Gastrocnemius medialis (tissue), 4 donors: ENCODE measurements at places on chromosomes 6 and 20. TPM values are rescaled to one million over a fixed set of nuclear protein-coding genes. Genes with fewer than 3 reads are reported as not detected.

DNA sequence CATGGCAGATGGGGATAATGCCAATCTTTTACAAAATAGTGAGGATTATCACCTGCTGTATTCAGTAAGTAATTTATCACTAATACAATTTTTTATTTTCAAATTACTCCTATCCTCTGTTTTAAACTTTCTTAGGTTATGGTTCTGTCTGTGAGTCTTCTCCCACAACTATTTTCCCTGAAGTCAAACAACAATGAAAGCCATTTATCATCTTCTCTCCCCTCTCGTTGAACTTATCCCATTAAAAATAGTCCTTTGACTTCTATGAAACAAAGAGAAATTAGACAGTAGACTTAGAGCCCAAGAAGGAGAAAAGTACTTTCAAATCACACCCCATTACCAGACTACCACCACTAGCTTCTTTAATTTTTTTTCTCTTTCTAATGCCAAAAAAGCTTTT, 147.7 kb downstream of the SIM1 start:
- no peaks in the 10 kb centered on the region for H3K27me3 ChIP-seq
- no peak for DNase-seq
- no peaks in the 10 kb centered on the region for H3K36me3 ChIP-seq
- H3K4me1 ChIP-seq: no peaks in the 10 kb centered on the region
- no peak overlapping the region for H3K27ac ChIP-seq

Gene RIPPLY2
- total RNA-seq: not detected

DNA sequence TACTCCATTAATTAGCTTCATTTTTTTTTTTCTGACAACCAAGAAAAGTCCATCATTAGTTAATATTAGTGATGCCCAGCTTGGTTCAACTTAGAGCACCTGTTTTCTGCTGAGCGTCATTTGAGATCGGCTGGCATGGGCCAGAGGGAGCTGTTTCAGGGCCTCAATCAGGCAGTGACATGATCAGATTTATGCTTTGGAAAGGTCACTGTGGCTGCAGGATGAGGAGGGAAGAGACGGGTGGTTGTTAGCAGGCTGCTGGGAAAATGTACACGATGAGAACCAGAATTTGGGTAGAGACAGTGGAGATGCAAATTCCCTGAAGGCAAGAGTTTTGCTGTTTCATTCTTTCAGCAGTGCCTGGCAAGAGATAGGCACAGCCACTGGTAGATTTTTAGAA, 4.4 kb upstream of the STX16 start:
- H3K36me3 ChIP-seq: no peaks in the 10 kb centered on the region
- DNase-seq: no peak
- H3K4me1 ChIP-seq: peaks cover 34% of the 10 kb centered on the region
- H3K27me3 ChIP-seq: no peaks in the 10 kb centered on the region

GRCh38 chr6:71509191-71510005, 220.8 kb downstream of the OGFRL1 start:
- H3K27ac ChIP-seq: no peak overlapping the region
- DNase-seq: no peak
- H3K4me3 ChIP-seq: no peak overlapping the region
- H3K27me3 ChIP-seq: no peaks in the 10 kb centered on the region
- H3K4me1 ChIP-seq: peaks cover 6% of the 10 kb centered on the region
- H3K36me3 ChIP-seq: no peaks in the 10 kb centered on the region

- H3K27ac ChIP-seq: no peak overlapping the region
- no peaks in the 10 kb centered on the region for H3K27me3 ChIP-seq
- H3K4me3 ChIP-seq: no peak overlapping the region
- no peaks in the 10 kb centered on the region for H3K36me3 ChIP-seq
- no peaks in the 10 kb centered on the region for H3K4me1 ChIP-seq
- DNase-seq: no peak
These were observed 212.1 kb downstream of the WDR27 start for GRCh38 chr6:169489563-169490245.

Gene ZC2HC1B
- not detected for total RNA-seq

Gene MROH8
- 4.4 TPM for total RNA-seq

Gene PACRG
- total RNA-seq: 0.60 TPM

DNA sequence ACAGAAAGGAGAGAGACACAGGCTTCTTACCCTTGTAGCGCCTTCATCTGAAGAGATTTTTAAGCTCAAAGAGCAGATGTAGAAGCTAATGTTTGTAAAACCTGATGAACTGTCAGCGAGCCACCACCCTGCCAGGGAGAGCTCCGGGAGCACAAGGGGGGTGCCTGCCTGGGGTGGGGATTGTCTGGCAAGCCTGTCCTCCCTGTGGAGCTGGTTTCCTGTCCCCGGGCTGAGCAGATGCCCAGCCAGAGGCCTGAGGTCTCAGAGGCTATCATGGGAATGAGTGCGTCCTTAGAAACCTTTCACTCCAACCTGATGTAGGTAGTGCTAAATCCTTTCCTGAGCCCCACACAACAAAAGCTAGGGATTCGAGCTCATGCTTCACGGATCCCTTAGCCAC, 41.9 kb upstream of the NR2E1 start:
- H3K27me3 ChIP-seq: peaks cover 40% of the 10 kb centered on the region
- H3K36me3 ChIP-seq: no peaks in the 10 kb centered on the region
- no peak overlapping the region for H3K4me3 ChIP-seq

GRCh38 chr6:97819710-97820109, 536.7 kb upstream of the MMS22L start:
- H3K27ac ChIP-seq: no peak overlapping the region
- no peaks in the 10 kb centered on the region for H3K36me3 ChIP-seq
- no peak for DNase-seq
- no peak overlapping the region for H3K4me3 ChIP-seq

Gene DACT2
- not detected for total RNA-seq
